ENCODE measurements at places on chromosomes 12 and 14.
A peak's percentile ranks its signal among the peaks of the same experiment; 100 is the strongest.

DNA sequence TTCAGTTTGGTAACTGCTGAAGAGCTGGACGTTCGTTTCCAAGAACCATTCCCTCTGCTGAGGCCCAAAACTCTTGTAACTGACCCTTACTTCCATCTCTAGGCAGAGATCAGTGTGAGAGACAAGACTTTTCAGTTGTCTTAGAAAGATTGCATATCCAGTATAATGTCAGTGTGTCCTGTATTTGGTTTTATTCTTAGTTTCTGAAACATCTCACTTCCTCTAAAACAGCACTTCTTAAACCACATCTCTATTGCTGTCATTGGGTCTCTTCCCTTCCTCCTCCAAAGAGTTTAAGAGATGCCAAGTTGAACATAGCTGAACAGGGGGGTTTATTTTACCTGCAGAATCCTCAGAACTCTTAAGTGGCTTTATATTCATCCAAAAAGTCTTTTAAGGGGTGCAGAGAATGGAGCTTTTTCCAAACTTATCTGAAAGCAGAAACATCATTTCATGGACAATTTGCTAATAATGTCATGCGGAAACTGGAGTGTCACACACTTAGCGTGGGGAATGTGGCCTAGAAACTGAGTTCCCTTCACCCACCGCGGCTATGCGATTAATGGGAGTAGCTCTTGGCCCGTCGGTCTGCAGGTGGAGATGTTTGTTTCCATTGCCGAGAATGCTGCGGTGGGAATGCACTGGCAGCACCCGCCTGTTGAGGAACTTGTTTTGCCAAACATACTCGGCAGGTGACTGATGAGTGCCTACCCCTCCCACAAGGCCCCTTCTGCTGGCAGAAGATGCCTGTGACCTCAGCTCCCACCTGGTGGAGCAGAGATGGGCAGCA lies 148.2 kb downstream of the ADGRD1 start:
- DNase-seq: no peak

GRCh38 chr12:2314492-2314891 lies 261.7 kb downstream of the CACNA1C start:
- no peak for DNase-seq

GRCh38 chr12:57262126-57262822 lies 11.3 kb upstream of the STAC3 start:
- no peak for DNase-seq

GRCh38 chr12:121550974-121551634 lies 29.7 kb downstream of the KDM2B start:
- no peak for DNase-seq

GRCh38 chr12:47889040-47889439 lies 15.8 kb downstream of the VDR start:
- DNase-seq: no peak

GRCh38 chr12:56987551-56988053 lies 18.7 kb downstream of the ZBTB39 start:
- DNase-seq: peak; percentile 51

DNA sequence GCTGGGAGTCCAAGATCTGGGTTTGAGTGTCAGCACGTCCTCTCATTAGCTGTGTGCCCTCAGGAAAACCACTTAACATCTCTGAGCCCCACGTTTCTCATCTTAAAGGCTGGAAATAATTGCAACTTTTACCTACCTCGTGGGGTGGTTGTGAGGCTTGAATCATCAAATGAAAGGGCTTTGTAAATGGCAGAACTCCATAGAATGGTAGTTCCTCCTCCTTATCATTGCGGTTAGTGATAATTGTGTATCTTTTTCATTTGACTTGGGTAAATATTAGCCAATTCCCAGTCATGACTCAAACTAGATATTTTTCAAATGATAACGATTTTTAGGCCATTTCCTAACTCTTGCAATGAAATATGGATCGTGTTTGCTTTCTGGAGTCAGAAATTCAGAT lies 205.5 kb downstream of the CHST11 start:
- DNase-seq: no peak

DNA sequence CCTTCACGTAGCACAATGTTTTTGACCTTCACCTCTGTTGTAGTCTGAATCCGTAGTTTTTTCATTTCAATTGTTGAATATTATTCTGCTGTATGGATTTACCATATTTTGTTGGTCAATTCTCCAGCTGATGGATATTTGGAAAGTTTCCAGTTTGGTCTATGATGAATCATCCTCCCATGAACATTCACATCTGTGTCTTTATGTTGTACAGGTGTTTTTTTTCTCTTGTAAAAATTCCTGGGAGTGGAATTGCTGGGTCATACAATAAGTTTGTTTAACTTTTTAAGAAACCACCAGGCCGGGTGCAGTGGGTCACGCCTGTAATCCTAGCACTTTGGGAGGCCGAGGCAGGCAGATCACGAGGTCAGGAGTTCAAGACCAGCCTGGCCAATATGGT lies 36.7 kb upstream of the GNG2 start:
- DNase-seq: no peak

DNA sequence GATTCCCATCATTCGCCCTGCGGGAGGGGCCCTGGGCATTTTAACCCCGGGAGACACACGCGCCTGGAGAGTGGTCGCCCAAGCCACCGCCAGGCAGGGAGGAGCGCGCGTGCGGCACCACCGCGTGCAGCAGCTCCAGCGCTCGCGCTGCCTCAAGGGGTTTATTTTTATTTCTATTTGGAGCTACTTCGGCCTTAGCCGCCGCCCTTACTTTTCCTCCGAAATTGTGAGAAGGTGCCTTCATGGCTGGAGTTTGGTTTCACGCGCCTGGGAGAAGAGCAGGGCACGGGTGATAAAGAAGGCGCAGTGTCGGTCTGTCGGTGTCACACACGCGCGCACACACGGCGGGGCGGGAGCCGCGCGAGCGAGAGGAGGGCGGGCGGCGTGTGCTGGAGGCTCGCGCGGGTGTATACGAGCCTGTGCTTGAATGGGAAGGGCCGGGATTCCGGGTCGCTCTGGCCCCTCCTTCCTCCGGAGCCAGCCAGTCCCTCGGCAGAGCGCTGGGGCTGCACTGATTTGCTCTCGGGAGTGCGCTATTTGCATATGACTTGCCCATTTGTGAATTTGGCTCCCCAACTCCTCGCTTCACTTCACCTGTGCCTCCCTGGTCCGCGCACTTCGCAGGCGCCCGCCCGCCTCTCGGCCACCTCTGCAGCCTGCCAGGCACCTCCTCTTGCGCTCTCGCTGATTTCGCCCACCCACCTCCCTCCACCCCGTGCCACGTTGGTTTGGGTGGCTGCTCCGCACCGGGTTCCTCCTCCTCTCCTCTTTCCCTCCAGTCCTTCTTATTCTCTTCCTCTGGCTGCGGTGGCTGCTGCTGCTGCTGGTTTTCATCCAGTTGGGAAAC lies 932.3 kb downstream of the DIO2 start:
- DNase-seq: no peak

GRCh38 chr12:21675096-21675495 lies 17.5 kb upstream of the LDHB start:
- DNase-seq: no peak

- no peak for DNase-seq
Observed at GRCh38 chr12:21780786-21781185, 6.3 kb upstream of the KCNJ8 start.

DNA sequence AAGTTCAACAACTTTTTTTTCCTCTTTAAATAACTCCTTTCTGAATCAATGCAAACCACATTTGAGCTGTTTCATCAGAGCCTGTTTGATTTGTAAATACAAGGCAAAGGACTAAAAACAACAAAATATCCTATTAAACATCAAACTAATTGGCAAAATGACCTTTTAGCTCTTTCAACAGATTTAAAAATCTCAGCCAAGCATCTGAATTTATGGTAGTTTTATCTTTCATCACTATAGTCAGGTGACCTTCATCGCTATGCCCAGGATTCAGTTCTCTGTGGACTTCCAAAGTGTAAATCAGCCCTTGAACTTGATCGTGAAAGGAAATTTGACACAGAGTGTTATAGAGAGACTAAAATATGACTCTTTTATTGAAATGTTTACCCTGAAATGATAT lies 1554.5 kb upstream of the FLRT2 start:
- DNase-seq: no peak

DNA sequence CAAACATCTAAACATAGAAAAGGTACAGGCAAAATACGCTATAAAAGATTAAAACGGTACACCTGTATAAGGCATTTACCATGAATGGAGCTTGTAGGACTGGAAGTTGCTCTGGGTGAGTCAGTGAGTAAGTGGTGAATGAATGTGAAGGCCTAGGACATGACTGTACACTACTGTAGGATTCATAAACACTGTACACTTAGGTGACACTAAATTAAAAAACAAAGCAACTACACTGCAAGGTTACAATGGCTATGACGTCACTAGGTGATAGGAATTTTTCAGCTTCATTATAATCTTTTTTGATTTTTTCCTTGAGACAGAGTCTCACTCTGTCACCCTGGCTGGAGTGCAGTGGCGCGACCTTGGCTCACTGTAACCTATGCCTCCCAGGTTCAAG lies 269.2 kb downstream of the KSR2 start:
- no peak for DNase-seq

- no peak for DNase-seq
Observed at GRCh38 chr14:105472486-105472991, 2.1 kb upstream of the CRIP2 start.
